ENCODE measurements at places on chromosomes 7 and 10. TPM values are rescaled to one million over a fixed set of nuclear protein-coding genes. Genes with fewer than 3 reads are reported as not detected.

THSD7A gene
- 4.7 TPM for total RNA-seq

CUBN gene
- 4.2 TPM for total RNA-seq

MTERF1 gene
- 7.3 TPM for total RNA-seq

TLX1 gene
- not detected for total RNA-seq

NPC1L1 gene
- not detected for total RNA-seq

ZNF727 gene
- under 0.01 TPM for total RNA-seq

AGAP4 gene
- 14.6 TPM for total RNA-seq

ARMC10 gene
- total RNA-seq, result 19.8 TPM

RPEL1 gene
- total RNA-seq, result not detected

CFAP69 gene
- total RNA-seq, result 2.6 TPM

UMAD1 gene
- total RNA-seq, result 5.2 TPM

MYH16 gene
- not detected for total RNA-seq

CALHM1 gene
- not detected for total RNA-seq

OR2A1 gene
- under 0.01 TPM for total RNA-seq

ATP6V0A4 gene
- not detected for total RNA-seq

CLRN3 gene
- total RNA-seq, result 0.52 TPM

ASAH2 gene
- total RNA-seq, result under 0.01 TPM

STEAP2 gene
- 2.6 TPM for total RNA-seq

CFAP70 gene
- total RNA-seq, result 1.6 TPM

ASB10 gene
- total RNA-seq, result 3.7 TPM

All from skeletal muscle tissue (tissue), 5 donors.